ENCODE measurements at places on chromosomes 2 and 18. TPM values are rescaled to one million over a fixed set of nuclear protein-coding genes. Genes with fewer than 3 reads are reported as not detected.
A peak's percentile ranks its signal among the peaks of the same experiment; 100 is the strongest.

The IL18R1 gene
- total RNA-seq: not detected

The SERPINB4 gene
- total RNA-seq: not detected

The OSGEPL1 gene
- 7.6 TPM for total RNA-seq

The IFIH1 gene
- total RNA-seq: not detected

The GPR17 gene
- not detected for total RNA-seq

The TRAPPC12 gene
- 54.2 TPM for total RNA-seq

DNA sequence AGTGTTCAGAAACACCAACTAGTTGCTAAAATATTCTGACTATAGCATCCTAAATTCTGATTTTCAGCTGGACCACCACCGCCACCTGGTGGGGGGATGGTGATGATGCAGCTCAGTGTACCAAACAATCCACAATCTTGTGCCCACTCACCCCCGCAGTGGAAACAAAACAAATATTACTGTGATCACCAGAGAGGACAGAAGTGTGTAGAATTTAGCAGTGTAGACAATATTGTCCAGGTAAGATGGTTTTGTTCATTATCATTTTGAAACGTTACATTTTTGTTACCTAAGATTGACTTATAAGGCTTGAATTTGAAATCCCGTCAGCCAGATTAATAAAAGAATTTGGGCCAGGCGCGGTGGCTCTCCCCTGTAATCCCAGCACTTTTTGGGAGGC, 31.7 kb upstream of the UBXN4 start:
- peak; percentile 61 for DNase-seq

DNA sequence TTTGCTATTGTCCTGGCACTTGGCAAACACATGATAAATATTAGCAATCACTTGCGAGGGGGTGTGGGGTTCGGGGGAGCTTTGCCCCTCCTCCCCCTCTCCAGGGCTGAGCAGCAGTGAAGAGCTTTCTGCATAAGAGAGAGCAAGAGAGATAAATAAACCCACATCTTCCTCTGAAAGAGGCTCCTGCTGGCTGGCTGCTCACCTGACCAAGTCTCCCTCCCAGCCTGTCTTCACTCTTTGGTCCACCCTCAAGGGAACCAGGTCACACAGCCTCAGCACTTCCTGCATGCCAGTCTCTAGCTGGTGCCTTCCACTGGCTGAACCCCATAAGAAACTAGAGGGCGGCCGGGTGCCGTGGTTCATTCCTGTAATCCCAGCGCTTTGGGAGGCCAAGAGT, 18.5 kb upstream of the YWHAQ start:
- DNase-seq: no peak

GRCh38 chr2:152890736-152891135, 172.3 kb downstream of the ARL6IP6 start:
- DNase-seq: peak; percentile 8

DNA sequence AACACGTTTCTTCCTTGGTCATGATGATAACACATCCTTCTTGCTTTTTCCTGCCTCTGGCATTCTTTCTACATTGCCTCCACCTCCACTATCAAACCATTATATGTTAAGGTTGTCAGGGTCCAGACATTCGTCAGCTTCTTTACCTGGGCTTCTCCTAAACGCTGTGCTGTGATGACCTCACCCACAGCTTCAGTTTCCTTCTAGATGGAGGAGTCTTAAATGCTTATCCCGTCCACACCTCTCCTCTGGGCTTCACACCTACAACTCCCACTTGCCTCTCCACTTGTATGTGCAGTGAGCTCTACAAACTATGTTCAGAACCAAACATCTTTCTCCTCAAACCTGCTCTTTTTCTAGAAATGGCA, 666 bp upstream of the STAT1 start:
- no peak for DNase-seq

All from G401 (cell line).